Sciatic nerve (tissue), 2 donors: ENCODE measurements at places on chromosomes 4 and X. TPM values are rescaled to one million over a fixed set of nuclear protein-coding genes. Genes with fewer than 3 reads are reported as not detected.

SPANXA2 gene
- not detected for total RNA-seq

IL9R gene
- total RNA-seq = not detected

RAI2 gene
- total RNA-seq = 25.7 TPM

NBDY gene
- 37.6 TPM for total RNA-seq

NXF2 gene
- not detected for total RNA-seq

CCNA2 gene
- 3.2 TPM for total RNA-seq

ZRSR2 gene
- 17.7 TPM for total RNA-seq

RHOXF2 gene
- not detected for total RNA-seq

SSX1 gene
- total RNA-seq = not detected

GRCh38 chr4:108940149-108940548 lies 177.3 kb upstream of the ETNPPL start:
- no peak for DNase-seq

DNA sequence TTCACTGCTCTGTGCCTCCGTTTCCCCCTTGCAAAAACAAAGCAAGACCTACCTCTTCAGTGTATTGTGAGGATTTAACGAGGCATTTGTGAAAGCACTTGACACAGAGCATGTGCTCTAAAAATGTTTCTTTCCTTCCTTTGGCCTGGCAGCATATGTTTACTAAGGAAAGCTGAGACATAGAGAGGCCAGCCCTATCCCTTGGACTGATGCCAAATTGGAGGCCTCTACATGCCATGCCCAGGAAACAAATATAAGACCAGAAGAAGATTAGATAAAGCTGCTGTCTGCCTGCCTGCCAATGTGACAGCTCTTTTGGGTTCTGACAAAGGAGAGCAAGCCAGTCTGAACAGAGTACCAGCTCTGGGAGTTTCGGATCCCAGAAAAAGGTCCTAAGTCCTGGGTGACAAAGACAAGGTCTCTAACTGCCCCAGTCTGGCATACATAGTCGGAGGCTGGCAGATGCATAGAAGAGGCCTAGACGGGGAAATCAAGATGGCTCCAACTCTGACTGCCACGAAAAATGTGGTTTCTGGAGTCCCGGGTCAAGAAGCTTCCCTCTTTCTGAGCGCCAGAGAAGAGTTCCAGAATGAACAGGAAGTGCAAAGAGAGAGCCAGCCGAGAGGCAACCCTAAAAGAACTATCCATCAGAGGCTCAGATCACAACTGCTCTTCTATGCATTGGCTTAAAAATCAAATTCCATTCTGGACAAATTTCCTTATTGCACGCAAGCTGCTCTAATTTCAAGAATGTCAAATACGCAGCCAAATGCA lies 25.8 kb downstream of the OTUD6A start:
- DNase-seq = no peak

- no peak for DNase-seq
These were observed 367.9 kb upstream of the SLIT2 start for GRCh38 chr4:19883841-19884240.

DNA sequence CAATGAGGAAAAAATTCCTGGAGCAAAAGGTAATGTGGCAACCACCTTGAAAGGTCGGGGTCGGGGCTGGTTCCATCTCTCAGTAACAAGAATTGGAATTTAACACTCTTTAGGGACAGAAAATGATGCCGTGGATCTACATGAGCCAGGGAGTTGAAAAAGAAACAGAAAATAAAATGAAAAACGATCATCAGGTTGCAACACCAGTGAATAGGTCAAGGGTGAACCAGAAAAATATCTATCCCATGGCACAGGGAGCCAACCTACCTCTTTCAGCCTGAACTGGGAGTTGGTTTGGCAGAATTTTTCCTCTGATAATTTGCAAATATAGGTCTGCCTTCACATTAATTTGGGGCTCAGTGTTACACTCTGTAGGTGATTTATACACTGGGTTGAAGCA lies 93.7 kb downstream of the C4orf33 start:
- DNase-seq = no peak

DNA sequence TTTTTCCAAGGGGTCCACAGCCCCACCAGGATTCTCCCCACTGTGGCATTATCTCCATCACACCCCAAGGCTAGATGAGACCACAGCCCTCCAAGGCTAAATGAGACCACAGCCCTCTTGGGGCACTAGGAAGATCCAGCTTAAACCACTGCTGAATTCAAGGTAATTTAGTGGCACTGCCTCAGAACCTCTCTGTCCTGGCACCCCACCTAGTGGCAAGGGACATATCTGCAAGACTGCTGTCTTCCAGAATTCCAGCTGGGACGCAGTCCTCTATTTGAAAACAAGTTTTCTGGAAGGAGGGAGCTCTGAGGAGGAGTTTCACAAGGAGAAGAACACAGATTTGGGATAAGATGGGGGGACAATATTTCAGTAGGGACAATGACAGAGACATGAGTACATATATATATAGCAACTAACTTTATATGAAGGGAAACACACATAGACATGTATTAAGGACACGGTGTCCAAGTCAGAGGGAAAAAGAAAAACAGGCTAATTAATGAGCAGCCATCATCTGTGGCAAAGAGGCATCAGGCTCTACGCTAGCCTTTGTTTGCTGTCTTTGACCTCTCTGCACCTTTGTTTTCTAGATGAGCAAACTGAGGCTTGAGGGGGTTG lies 9.3 kb downstream of the CETN2 start:
- no peak for DNase-seq

GRCh38 chr4:52248820-52249219 lies 197.7 kb downstream of the SPATA18 start:
- DNase-seq = no peak

DNA sequence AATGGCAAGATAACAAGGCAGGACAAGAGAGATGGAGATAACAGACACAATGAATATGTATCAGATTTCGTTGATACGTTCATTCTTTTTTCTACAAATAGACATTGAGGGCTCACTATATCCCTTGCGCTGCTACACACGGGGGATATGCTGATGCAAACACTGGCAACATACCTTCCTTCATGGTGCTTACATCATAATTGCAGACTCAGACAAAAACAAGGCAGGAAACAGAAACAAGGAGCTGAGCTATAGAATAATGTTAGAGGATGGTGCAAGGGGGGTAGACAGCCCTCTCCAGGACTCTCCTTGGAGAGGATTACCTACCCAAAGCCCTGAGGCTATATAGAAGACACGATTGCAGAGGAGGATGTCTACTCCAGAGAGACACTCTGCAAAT lies 1069.5 kb downstream of the DMD start:
- no peak for DNase-seq

DNA sequence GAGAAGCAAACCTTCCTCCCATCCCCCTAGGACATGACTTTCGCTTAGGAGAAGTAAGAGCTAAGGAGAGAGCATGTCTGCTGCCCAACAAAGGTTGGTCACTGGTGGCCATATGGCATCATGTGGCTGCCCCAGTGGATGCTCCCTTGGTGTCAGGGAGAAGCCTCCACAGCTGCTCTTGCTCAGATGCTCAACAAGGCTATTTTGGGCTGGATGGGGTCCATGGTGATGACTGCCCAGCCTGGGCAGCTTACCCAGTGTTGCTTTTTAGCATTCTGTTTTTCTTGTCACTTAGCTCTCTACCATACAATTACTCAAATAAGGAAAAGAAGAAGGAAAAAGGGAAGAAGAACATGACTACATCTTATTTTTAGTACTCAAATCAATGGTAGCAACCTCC lies 48.9 kb upstream of the PPARGC1A start:
- DNase-seq = no peak

DNA sequence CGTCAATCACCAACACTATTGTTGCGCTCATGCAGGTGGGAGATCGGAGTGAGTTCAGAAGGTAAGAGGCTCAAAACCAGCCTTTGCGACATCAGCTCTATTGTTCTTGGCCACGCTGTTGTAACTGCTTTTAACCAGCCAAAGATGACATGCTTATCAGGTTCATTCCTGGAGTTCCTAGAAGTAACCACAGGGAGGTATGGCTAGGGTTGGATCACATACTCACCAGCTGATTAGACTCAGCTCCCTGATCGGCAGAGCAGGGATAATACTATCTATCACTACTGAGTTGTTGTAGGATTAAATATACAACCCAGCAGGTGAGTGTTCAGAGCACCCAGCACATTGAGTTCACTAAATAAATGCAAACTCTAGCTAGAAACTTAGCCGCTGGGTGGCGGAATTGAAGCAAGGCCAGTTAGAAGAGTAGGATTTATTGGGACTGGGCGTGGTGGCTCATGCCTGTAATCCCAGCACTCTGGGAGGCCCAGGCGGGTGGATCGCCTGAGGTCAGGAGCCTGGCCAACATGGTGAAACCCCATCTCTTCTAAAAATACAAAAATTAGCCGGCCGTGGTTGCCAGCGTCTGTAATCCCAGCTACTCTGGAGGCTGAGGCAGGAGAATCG lies 12.4 kb downstream of the SLC34A2 start:
- DNase-seq = no peak

GRCh38 chr4:181502611-181503010 lies 740.6 kb upstream of the TENM3 start:
- DNase-seq = no peak

- DNase-seq = no peak
These were observed 46.4 kb downstream of the PAGE2 start for GRCh38 chrX:55135171-55135570.

- no peak for DNase-seq
These were observed 32.2 kb upstream of the ALG13 start for GRCh38 chrX:111648802-111649201.

DNA sequence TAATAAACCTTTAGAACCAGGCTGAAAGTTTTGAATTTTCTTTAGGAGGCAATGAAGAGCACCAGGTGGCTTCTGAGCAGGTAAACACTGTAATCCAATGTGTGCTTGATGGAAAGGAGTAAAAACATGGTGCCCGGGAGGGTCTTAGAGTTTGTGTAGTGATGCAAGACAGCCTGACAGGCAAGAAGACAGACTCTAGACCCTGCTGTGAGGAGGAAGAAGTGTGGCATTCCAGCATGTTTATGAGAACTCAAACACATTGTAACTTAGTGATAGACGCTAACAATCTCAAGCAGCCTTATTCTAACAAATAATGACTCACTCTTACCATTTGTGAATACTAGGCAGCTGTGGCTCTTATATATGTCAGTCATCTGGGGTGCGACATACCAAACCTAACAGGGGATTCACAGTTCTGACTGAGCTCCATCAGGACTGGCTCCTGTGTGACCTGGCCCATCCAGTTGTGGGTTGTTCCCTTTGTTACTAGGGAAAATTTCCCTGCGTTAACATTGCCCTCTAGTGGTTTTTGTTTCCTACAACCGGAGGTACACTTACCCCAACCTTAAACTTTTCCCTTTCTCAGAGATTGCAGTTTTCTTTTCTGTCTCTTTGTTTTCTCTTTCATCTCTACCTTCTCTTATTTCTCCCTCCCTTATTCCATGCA lies 53.8 kb downstream of the VSIG4 start:
- no peak for DNase-seq

- DNase-seq = no peak
These were observed 57.6 kb upstream of the GALNT7 start for GRCh38 chr4:173111031-173111430.

DNA sequence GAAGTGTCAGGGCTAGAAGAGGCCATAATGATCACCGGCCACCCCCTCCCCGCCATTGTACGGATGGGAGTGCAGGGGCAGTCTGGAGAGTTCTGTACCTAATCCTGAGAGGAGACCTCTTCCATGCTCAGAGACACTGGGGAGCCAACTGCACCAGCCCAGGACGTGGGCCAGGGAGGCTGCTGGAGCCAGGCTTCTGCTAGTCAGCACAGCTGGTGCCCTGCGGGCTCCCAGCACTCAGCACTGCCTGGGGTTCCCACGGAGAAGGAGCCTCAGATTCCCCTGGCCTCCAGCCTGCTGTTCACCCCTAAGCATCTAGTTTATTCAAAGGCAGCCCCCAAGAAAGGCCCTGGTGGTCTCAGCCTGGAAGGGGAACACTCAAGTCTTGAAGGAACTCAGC lies 28.8 kb downstream of the ABLIM2 start:
- no peak for DNase-seq

DNA sequence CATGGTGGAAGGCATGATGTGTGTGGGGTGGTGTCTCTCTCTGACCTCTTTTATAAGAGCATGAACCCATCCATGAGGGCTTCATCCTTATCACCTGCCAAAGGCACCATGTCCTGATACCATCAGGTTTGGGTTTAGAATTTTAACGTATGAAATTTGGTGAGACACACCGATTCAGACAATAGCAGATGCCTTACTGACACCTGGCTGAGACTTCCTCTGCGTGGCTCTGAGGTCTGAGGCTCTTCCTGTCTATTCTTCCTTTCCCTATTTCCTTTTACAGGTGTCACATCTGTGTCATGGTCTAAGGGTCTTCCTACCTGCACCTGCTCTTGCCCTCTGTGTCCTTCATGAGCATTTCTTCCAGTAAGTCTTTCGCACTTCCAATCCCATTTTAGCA lies 320.7 kb upstream of the CLNK start:
- DNase-seq = no peak

GRCh38 chr4:48184882-48185281 lies 50.8 kb upstream of the TXK start:
- no peak for DNase-seq

DNA sequence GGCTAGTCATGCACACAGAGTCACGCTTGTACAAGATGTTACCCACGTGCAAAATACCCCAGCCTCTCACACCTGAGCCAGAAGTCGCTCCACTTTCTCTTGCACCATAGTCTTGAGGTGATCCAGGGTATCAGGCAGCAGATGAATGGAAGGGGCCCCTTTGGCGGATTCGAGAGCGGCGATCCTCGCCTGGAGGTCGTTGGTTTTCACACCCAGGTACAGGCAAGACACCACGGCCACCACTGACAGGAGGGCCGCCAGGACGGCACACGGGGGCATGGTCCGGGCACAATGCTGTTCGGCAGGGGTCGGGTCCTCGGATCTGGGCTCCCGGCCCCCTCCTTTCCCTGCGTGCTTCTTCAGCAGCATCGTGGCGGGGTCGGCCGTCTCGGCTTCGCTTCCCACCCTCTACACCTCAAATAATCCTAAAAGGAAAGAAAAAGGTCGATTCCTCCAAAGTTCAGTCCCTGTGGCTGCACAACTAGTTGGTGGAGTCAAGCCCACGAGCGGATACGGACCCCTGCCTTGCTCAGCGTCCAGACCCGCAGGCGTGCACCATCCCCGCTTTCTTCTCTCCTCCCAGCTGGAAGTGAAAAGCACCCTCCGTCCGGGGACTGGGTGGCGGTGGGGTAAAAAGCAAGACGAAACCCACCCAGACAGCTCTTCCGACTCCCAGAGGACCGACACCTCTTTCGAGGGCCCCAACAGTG lies 652 bp downstream of the COL25A1 start:
- DNase-seq = no peak
